Central memory CD4-positive, alpha-beta T cell (primary cell): ENCODE measurements at places on chromosomes 2 and 18.

- no peak for DNase-seq
Measured at GRCh38 chr2:33236482-33237385, 239.7 kb upstream of the RASGRP3 start.

GRCh38 chr2:225337183-225337582, 62.3 kb upstream of the NYAP2 start:
- no peak for DNase-seq

DNA sequence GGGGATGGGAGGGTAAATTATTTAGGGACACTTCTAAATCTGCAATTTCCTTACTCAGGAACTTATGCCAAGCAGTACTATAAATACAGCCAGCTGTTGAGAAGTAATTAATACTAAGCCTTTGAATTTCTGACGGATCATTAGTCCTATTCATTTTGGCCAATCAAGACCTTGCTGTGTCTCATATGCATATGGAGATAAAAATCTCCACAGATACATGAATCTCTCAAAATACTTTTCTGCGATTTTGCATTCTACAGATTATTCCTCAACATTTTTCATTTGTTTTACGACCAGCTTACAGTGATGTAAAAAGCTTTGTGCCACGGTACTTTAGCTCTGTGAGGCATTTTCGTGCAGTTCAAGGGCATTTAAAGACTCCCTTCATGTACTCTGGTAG, 16.7 kb downstream of the LANCL1 start:
- no peak for DNase-seq

DNA sequence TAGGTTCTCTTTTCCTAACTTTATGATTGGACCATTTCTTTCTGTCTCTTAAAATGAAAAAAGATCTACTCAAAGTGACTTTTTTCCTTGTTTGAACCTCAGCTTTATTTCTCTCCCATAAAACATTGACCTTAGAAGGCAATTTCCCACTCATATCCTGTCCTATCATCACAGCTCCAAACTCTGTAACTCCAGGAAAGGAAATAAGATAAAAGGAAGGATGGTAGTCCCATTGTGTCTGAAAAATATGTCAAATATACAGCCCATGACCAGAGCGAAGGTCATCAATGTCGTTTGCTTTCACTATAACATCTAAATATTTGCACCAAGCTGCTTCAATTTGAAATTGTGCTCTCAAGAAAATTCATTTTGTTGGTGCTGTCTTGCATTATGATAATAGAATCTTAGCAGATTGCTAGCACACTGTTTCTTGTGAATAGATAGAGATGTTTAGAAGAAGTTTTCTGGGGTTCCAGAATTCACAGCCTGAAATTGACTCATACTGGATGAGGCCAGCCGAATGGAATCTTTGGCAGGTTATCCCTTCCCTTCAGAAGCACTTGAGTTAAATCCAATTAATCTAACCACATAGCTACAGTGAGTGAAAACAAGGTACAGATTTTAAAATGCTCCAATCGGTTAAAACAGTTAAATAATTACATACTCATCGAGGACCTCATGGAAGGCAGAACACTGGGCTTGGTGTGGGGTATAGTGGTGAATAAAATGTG, 95.1 kb downstream of the CRIM1 start:
- DNase-seq, result no peak

DNA sequence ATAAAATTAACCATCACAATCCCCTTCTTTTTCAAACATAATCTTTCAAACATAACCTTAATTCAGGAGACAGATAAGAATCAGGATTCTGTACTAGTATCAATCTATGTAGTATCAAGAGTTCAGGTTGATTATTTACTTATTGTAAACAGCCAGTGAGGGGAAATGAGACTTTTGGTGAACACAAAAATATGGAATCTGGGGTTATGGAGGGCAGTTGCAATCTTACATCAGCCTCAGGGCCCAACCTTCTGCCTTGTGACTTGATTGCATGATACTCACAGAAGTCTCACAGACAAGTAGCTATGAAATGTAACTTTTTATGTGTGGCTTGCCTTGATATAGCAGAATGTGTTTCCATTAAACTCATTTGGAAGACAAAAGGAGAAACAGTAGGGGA, 262.7 kb upstream of the THSD7B start:
- no peak for DNase-seq

- DNase-seq, result no peak
Measured at GRCh38 chr2:128159437-128159836, 68.4 kb downstream of the UGGT1 start.

GRCh38 chr18:2360861-2361260, 210.4 kb downstream of the METTL4 start:
- no peak for DNase-seq

- no peak for DNase-seq
Measured at GRCh38 chr18:2914881-2915240, 68.1 kb downstream of the EMILIN2 start.

- no peak for DNase-seq
Measured at GRCh38 chr2:203908066-203908796, 28.3 kb upstream of the ICOS start.

DNA sequence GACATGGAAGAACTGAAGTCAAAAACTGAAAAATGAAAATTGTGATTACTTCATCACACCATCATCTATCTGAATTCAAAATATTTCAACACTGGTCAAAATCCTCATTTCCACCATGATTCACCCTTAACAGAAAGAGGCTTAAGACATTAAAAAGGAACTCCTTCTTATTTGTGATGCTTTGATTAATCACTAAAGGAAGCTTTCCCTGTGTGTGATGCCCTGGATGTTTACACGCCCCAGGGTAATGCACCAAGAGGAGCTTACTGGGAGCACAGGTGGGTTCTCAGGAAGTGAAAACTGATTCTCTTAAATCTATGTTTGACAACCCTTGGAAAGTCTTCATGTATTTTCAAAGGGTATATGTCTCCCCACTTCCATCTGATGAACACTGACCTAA, 11.5 kb downstream of the GRB14 start:
- DNase-seq, result no peak

DNA sequence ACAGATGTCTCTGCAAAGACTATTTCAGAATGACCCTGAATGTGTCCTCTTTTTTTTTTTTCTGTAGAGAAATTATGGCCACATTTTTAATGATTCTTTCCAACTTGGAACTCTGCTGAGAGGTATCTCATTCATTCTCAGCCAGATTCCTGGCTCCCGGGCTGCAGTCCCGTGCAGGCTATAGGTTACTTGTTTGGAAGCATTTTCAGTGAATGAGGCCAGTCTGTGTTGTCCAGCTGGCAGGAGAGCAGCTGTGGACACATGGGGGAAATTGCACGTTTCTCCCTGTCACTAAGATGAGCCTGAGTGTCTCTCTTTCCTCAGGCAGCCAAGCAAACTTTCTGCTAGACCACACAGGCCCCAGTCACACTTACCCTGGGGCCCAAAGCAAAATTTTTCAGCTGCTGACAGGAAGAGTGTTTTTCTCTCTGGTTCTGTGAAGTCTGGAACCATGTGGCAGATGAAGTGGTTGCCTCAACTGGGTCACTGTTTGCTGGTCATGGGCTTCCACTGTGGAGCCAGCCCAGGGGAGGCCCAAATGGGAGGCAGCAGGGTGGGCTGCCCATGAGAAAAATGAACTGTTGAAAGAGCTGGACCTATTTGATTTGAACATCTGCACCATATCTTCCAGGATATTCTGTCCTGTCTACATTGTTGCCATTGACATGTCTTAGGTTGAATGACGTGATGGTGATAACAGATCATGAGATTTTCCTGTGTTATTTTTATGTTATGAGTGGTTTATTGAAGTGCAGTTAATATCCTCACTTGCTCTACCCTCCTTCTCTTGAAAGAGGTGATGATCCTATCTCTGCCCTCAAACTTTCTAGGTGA, 431.2 kb downstream of the LPIN1 start:
- peak; percentile 21 for DNase-seq

DNA sequence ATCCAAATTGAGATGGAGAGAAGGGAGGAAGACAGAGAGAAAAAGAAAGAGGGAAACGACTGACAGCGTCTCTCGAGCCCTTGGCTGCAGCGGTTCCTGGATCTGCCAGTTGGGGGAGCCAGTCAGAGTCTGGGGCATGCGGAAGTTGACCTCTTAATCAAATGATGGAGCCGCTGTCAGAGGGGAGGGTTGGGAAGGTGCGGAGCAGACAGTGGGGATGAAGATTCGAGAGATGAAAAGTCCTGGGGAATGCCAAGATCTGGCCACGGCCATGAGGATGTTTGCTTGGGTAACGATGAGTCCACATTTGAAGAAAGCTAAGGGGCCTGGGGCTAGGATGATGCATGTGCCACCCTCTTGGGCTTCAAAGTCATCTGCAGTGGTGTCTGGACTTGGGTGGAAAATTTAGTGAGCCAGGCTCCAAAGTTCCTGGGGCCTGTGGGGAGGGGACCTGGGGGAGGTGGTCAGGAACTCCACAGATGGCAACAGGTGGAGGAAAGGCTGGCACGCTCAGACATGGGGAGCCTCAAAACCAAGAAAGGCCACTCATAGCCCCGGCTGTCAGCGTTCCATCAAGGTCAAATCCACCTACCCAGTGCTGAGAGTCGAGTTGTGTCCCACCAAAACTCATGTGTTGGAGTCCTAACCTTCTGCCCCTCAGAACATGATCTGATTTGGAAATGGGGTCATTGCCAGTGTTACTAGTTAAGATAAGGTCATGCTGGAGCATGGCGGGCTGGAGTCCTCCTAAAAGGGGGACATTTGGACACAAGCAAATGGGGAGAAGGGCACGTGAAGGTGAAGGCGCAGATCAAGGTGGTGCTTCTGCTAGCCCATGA, 200.1 kb downstream of the NDUFA10 start:
- no peak for DNase-seq
